DMS53 (cell line): ENCODE measurements at places on chromosomes 5 and 9.
A peak's percentile ranks its signal among the peaks of the same experiment; 100 is the strongest.

- no peak for DNase-seq
These were observed 48.5 kb upstream of the SNCAIP start for GRCh38 chr5:122263352-122264030.

DNA sequence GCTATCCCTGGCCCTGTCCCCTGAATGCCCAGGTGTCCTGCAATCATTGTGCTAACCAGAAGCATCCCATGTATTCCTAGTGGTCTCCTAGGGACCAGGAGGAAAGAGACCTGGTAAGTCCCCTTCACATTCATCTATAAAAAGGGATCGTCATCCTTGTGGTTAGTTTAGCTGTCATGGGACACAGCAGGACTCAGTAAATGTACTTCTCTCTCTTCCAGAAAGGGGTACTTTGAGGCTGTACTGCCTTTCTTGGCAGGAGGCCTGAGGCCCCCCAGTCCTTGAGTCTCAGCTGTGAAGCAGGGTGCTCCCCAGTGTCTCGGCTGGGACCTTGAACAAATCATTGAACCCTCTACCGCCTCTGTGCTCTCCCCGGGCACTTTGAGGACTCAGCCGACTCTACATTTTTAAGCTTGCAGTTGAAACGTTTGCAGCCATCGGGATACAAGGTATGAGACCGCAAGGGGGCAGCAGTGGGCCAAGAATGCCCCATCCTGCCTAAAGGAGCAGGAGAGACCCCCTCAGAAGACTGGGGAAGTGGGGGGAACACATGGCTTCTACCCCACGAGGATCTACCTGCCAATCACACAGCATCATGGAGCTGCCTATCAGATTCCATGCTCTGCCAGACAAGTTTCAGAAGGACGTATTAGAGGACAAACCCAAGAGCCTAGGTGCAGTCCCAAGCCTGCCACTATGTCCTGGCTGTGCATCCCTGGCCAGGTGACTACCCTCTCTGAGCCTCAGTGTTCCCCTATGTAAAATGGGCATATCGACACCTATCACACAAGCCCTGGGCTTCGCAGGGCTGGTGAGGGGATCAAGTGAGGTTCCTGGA, 2.4 kb upstream of the PHYKPL start:
- peak; percentile 75 for DNase-seq

DNA sequence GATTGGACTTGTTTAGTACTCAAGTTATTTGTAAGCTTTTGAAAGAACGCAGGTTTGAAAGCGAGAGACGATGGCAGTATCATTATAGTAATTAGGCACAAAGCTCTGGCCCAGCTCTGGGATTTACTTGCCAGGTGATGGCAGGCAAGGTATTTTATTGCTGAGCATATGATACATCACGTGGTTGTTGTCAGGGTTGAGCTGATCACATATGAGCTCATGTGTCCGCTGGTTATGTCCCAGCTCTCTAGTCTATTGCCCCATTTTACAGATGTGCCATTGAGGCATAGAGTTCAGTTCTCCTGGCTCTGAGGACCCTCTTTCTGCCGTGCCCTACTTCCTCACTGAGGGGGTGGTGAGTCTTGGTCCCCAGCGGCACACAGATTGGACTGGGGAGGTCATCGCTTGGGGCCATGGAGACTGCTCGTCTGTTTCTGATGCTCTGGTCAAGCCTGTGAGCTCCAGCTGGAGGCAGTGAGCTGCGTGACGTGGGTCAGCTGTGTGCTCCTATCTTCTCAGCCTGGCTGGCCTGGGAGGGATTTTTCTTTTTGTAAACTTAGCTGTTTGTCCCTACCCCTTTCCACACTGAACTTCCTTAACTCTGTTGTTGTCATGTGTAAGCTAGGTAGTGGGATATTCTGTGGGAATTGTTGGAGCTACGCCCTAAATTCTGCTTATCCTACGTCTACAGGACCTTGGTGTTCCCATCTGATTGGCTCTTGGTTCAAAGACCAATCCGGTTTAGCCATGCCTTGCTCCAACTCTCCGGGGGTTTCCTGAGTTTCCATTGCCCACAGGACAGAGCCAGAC, 2.2 kb downstream of the NXNL2 start:
- DNase-seq, result peak; percentile 6

DNA sequence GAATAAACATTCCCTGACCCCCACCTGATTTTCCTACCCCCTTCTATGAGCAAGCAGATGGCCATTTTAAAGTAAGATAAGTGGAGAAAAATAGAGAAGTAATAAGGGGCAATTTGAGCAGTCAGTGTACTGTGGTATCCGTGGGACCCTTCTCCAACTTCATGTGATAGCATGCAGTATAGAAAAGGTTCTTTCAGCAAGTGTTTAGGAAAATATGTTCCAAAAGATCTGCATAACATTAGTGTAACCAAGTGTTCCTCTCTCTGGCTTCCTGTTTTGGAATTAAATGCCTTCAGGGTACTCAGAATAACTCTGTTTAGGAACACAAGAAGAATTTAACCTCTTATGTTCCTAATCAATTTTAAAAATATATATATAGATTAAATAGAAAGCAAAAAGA, 134.9 kb downstream of the ATG10 start:
- no peak for DNase-seq

DNA sequence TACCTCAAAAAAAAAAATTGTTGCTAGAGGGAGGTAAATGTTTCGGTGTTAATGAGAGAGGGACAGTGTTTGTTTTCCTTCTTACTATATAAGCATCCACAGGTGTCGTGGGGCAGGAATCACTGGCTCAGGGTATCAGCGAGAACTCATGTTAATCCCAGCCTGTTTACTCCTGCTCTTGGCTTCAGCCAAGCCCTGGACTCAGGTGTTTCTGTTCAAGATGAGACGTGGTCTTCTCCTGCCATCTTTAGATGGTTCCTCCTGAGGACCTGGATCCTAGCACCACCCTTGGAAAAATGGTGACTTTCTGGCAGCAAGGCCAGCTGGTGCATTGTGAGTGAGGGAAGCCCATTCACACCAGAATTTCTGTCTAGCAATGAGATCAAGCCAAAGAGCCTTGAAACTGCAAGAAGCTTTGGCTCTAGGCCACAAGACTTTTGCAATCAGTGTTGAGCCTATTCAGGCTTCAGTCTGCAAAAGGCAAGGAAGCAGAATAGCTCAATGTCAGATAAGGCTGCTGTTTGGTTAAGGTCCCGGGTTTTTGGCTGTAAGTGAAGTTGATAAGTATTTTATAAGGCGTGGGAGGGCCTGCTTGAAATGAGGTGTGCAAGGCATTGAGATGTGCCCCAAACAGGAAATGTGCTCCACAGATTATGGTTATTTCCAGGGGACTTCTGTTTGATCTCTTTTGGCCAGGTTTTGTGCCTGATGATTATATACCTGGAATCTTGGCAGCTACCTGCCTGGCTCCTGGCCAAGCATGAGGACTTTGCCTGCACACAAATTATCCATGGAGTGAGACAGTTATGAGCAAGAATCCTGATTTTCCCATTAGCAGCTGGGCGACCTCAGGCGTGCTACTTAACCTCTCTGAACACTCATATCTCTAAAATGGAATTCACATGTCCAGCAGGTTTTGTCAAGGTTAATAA, 99.8 kb downstream of the TENT4A start:
- no peak for DNase-seq

- no peak for DNase-seq
These were observed 649.6 kb downstream of the KCTD16 start for GRCh38 chr5:144820278-144820677.
